DMS79 treated with DMSO at 0.1 percent for 48 hours (cell line): ENCODE measurements at places on chromosomes 2 and 18.

DNA sequence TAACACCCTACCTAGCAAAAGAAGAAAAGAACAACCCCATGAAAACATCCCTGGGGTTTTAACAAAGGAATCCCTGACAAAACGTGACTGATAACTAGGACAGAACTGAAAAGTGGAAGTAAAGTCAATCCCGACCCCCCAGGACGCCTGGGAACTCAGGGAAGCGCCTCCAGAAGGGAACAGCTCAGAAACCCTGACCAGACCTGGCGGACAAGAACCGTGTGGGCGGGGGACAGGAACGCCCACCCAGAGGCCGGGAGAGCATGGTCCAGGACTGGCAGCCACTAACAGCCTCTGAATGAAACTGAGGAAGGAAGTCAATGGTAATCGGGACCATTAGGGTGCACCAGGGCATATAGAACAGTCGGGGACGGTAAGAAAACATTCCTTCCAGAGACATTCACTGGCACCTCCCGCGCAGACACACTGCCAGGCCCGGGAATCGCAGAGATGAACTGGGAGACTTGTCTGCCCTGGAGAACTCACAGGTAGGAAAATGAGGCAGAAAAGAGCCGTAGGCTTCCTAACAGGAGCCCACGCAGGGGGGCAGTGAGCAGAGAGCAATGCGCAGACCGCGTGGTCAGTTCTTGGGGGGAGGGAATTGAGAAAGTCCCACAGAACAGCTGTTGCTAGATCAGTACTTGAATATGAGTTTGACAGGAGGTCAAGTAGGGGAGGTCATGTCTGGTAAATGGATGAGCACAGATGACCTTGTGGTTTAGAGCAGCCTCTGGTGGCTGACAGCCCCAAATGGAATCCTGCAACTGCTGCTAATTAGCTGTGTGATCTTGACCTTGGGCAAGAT, 1.3 kb upstream of the TBC1D8 start:
- DNase-seq = peak; percentile 46

DNA sequence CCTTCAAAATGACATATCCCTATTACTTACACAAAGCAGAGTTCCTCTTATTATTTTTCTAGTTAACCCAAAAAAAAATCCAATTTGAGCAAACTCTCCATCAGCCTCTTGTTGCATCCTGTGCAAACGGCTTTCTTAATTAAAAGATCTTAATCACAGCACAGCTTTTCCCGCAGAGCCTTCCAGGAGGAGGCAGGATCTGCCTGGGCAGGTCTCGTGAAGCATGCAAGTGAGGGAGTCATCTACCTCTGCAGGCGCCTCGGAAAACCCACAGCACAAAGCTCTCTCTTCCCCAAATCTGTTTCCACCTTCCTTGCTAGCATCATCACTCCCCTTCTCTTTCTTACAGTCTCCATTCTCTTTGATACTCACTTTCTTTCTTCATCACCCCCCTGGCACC, 100.4 kb downstream of the EN1 start:
- DNase-seq = no peak

DNA sequence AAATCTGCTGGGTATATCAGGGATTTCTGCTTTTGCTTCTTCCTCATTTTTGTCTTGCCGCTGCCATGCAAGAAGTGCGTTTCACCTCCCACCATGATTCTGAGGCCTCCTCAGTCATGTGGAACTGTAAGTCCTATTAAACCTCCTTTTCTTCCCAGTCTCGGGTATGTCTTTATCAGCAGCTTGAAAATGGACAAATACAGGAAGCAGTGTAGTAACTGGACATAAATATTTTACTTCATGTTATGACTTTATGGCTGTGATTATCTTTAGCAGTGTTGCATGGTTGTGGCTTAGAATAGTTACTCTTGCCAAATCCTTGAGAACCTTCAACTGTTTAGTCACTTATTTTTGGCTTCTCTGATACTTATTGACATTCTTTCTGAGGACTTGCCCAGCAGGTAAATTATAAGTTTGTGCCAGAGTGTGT, 66.2 kb upstream of the DLX2 start:
- peak; percentile 78 for DNase-seq

DNA sequence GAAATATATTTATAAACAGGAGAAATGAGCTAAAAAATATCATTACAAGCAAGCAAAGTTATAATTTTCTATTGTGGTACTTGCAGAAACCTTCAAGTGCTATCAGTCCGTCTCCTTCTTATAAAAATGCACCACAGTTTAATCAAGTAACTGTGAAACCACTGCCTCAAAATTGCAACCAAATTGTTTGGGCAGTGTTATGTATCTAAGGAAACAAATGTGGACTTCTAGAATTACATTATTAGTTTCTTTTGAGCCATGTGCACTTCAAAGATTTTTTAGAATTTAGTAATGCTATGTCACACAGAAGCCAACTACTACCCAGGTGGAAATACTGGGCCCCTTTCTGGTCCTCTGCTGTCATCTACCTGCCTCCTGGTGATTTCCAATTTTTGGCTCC, 495.6 kb downstream of the NYAP2 start:
- no peak for DNase-seq

- peak; percentile 34 for DNase-seq
Measured at GRCh38 chr2:20650393-20650876, 463 bp downstream of the HS1BP3 start.

- no peak for DNase-seq
Measured at GRCh38 chr2:44952143-44952805, 10.8 kb downstream of the SIX3 start.

DNA sequence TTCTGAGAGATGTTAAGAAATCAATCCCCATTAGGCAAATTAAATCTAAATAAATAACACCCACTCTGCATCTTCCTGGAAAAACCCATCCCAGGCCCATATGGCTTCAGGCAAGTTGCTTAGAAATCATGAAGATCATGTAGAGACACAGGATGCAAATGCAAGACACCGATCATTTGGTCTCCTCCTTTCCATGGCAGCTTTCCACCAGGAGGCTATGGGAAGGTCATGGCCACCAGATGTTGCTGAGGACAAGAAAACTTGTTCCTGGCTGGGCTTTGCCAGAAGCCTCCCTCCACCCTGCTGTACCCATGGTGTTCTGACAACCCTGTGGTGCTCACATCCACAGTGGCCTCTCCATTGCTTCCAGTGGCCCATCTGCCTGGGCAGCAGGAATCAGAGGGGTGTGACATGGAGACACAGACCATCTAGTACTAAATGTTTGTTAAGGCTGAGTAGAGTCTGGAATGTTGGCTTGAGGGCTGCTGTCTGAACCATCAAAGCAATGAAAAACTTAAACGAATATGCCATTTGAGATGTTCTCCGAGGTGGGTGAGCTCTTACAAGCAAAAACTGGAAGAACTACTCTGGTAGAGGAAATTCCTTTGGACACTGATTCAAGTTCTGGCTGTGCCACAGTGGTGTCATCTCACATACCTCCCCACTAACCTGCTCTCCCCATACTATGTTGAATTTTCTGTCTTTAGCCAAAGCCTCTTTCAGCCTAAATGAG, 293.2 kb downstream of the TNS1 start:
- no peak for DNase-seq

- DNase-seq = no peak
Measured at GRCh38 chr2:232955856-232956255, 57.2 kb downstream of the NGEF start.

GRCh38 chr2:201319511-201319910, 37.6 kb downstream of the FLACC1 start:
- DNase-seq = no peak

DNA sequence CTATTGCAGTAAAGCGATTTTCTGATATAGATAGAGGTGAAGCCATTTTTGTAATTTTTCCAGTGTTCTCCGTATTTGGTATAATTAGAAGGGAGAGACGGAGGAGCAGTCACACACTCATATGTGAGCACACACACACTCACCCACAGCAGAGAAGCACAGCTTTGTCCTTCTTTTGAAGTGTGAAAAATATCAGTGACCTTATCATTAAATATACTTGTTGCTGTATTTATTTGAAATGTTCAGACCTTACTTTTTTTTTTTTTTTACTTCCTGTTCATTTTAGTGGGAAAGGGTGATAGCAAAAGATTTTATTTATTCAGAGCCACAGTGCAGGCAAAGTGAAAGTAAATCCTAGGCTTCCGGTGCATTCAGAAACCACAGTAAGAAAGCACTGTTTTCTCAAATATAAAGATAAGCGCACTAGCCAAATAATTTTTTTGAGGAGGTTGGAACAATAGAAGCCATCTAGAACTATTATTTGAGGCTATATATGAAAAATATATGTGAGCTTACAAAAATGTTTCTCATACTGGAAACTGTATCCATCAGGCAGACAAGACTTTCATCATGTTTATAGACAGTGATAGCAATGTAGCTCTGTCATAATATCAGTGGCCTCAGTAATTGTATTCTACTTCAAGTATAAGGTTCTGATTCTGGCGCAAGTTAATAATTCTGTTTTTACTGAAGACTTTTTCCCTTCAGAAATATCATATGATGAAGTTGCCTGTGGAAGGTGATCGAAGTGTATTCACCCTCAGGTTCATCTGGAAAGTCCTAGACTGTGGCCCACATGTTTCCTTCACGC, 37.2 kb downstream of the TSHZ1 start:
- peak; percentile 71 for DNase-seq

GRCh38 chr18:36850527-36851201, 21.7 kb downstream of the KIAA1328 start:
- no peak for DNase-seq

DNA sequence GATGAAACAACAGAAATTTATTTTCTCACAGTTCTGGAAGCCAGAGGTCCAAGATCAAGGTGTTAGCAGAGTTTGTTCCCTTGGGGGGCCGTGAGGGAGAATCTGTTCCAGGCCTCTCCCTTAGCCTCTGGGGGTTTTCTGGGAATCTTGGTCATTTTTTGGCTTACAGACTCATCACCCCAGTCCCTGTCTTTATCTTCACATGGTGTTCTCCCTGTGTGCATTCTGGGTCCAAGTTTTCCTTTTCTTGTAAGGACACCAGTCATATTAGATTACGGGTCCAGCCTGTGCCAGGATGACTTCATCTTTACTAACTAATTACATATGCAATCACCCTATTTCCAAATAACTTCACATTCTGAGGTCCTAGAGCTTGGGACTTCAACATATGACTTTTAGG, 292.5 kb upstream of the TRIB2 start:
- DNase-seq = no peak

GRCh38 chr2:71453404-71454220, at the start of gene DYSF:
Gene DYSF (plus strand): TSS chr2:71453561.
- DNase-seq = peak; percentile 38

DNA sequence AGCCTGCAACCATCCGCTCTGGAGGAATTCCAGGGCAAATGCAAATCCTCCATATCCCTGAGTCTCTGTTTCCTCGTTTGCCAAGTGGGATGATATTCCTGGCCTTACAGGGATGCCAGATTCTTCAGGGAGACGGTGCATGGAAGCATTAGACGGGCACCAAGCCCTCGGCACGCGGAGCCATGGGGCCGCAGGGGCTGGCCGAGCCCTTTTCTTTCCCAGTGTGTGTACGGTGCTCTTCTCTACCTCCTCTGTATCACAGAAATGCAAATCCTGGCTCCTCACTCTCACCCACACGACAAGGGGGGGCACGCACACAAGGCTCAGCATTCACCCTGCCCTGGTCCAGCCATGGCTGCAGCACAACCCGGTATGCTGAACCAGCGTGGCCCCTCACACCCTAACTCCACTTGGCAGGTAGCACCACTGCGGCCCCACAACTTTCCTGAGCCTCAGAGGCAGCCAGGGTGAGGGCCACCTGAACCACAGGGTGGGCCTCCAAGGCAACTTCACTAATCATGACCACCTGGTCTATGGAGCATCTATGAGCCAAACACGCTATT, 64.1 kb upstream of the SALL3 start:
- no peak for DNase-seq

- DNase-seq = no peak
Measured at GRCh38 chr18:25516747-25517498, 165.0 kb upstream of the ZNF521 start.

DNA sequence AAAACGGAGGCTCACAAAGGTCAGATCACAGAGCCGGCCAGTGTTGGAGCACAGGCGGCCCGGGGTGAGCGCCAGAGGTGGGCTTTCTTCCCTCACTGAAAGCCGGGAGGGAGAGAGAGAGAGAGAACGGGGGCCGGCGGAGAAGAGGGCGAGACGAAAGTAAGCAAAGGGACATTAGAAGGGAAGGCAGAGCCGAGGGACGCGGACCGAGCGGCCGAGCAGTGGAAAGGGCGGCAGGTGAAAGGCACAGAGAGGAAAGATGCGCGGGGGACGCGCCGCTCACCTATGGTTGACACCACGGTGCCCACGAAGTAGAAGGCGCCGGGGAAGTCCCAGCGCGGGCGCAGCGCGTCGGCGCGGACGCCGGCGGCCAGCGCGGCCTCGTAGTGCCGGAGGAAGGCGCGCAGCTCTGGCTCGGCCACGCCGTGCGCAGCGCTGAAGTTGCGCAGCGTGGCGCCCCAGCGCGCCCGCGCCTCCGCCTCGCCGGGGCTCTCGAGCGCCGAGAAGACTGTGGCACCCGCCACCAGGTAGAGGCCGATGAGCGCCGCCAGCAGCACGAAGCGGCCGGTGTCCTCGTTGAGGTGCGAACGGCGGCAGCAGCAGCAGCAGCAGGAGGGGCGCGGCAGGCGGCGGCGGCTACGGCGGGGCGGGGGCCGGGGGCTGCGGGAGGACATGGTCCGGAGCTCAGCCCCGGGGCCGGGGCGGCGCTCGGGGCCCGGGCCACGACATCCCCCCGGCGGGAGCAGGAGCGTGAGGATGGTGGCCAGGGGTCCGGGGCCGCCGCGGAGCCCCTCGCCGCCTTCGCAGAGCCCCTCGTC, 166.9 kb downstream of the MSH2 start:
- DNase-seq = peak; percentile 45

DNA sequence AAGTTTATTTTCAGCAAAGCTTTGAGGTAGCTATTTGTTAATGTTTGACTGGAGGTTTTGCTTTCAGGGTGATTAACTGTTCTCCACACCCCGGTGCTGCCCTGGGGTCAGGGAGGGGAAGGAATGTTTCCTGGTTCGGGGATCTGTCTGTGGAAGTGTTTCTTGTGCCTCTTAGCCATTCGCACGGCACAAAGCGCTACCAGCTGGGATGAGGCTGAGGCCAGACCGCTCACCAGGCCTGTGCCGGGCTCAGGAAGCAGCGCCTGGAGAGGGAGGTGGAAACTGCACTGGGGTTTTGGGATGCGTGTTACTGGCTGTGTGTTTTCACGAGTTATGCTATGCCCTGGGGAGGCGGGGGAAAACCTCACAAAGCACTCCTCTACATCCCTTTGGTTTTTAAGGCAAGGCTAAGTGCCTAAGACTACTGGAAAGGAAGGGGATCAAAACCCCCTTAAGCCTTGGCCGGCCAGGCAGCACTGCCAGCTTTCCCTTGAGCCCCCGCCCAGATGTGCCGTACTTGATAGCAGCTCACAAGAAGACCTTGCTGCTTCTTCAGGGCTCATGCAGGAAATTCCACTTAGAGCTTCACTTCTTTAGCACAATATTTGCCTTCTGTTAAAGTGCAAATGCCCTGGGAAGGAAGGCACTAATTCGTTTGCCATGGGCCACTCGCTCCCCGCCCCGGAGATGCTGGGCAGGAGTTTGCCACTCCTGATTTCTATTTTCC, 65.7 kb upstream of the CNGA3 start:
- DNase-seq = no peak

- no peak for DNase-seq
Measured at GRCh38 chr2:33620-34019, 12.7 kb downstream of the FAM110C start.
